Stimulated activated CD8-positive, alpha-beta memory T cell treated with anti-CD3 and anti-CD28 coated beads, Interleukin-7, amount 100 ng/mL, for 24 hours (primary cell): ENCODE measurements at places on chromosomes 2 and 18.

DNA sequence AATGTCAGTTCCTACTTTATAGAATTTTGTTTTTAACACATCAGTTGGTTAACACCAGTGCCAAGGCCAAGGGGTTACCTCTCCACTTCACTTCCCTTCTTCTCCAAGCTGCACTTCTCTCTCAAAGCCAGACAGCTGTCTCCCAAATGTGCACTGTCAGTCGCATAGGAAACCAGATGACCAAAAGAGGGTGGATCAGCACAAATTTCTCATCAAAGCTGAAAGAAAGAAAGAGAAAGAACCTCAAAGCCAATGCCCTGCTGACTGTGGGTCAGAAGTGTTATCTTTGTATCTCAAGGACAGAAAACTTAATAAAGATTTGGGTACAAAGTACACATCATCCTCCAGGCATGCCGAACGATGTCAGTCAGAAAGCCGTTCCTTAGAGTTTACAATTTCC lies 32.2 kb downstream of the SPATS2L start:
- DNase-seq = no peak

GRCh38 chr18:23300231-23300805 lies 152.8 kb upstream of the RIOK3 start:
- no peak for DNase-seq

GRCh38 chr2:19138264-19138825 lies 220.1 kb downstream of the OSR1 start:
- no peak for DNase-seq

- no peak for DNase-seq
Observed at GRCh38 chr2:113770929-113771328, 14.5 kb upstream of the SLC35F5 start.

- DNase-seq = no peak
Observed at GRCh38 chr18:9000733-9001132, 101.8 kb upstream of the NDUFV2 start.
